ENCODE measurements at places on chromosomes 6 and 20.

DNA sequence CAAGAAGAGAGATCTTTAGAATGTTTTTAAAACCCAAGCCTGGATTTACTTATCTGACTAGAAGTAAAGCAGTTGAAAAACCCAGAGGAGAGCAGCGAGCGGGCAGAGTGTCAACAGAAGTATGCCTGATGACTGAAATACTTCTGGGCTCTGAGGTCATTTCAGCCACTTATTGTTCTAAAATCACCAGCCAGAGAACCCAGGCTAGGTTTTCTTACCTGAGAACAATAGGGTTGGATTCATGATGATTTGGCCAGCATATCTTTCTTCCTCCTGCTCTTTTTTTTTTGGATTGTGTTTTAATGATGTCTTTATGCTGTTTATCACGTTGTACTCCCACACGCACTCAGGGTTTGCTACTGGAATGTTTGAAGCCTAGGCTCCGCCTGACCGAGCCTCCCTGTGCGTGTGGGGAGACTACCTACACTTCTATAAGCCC, 63.0 kb upstream of the KIF25 start:
- no peak for DNase-seq

GRCh38 chr6:17417817-17418216, 24.4 kb downstream of the CAP2 start:
- DNase-seq: no peak

GRCh38 chr20:43983904-43984361, 69.3 kb downstream of the TOX2 start:
- DNase-seq: no peak

DNA sequence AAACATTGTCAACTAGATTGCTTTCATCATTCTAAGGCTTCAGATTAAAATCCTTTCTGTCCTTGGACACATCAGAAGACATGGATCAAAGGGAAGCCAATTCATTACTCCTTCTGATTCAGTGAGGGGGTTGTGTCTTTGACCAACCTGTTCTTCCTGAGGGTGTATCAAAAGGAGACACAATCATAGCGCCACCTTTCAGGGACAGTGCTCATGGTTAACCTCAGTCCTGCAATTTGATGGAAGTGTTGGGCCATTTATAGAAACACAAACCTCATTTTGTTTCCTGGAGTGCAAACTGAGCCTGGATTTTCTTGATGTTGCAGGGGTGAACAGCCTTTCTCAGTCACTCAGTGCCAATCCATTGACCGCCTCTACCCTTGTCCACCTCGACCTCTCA, 163.9 kb upstream of the SCGN start:
- DNase-seq: no peak

- DNase-seq: peak; percentile 33
Observed at GRCh38 chr6:143941852-143942627, 66.0 kb downstream of the PLAGL1 start.

- DNase-seq: no peak
Observed at GRCh38 chr6:149497365-149497764, 12.6 kb upstream of the ZC3H12D start.

DNA sequence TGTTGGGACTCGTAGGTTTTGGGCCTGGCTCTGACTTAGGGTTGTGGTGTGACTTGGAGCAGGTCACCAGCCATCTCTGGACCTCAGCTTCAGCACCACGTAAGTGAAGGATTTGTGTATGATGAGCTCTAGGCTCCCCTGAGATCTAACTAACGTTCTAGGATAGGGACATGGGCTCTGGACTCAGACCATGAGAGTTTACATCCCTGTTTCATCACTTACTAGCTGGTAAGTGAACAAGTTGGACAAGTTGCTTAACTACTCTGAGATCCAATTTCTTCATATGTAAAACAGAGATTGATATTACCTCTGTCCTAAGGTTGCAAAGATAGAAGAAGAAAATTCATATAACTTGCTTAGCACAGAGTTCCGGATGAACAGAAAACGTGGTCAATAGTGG, 20.3 kb upstream of the PNPLA1 start:
- no peak for DNase-seq

DNA sequence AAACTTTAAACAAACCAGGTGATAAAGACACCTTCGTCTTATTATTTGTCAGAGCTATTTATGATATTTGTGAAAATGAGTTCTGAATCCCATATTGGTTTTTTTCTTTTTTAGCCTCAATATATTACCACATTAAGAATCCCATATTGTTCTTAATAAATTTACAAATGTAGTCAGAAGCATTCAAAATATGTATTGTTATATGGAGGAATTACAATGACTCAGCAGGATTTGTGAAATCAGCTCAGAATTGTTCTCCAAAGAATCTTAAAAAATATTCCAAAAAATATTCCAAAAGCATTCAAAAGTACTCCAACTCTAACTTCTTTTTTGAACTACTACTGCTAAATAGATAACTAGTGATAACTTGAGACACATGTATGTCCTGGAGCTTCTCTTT, 6.5 kb upstream of the ZNF343 start:
- no peak for DNase-seq

DNA sequence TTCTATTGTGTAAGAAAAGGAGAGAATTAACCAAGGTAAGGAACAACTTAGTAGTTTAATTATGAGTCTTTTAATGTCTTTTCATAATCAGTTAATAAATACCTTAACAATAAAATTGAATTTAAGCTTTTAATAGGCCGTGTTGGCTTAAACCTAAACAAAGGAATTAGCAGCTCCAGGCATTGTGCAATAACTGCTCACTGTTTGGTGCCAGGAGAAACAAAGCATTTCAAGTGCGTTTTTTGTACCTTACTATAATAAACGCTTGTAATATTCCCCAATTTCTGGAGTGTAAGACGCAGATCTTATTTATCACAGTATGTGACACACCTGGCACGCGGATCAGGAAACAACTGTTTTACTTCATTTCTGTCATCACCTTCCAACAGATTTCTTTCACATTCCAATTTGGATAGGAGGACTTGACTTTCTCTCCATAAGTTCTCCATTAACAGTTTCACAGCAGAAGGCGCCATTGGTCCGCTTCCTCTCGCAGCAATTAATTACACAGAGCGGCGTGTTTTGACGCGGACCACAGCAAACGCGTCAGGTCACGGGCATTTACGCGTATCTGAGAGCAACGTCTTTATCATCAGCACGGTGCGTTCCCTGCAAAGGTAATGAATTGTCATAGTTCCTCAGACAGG, 335.8 kb upstream of the NT5E start:
- DNase-seq: no peak

DNA sequence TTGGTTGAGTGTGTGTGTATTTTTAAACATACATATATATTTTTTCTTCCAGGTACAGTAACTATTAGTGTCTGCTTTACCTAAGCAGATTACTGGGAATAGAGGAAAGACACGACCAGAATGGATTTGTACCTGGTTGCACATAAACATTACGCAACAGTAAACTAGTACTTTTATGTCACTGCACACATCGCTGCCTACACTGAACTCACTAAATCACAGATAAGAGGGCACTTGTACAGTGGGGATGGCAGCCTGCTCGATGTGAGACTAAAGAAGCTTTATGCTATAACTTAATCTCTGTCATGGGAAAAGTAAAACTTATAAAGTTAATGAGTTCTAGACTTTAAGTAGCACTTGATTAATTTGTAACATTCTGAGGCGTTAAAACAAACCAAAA, 89.5 kb upstream of the SIM1 start:
- no peak for DNase-seq

Data from inflammatory macrophage treated with lipopolysaccharide for 4 hours (primary cell).